Purkinje cell (primary cell): ENCODE measurements at places on chromosomes 16 and 17. TPM values are rescaled to one million over a fixed set of nuclear protein-coding genes. Genes with fewer than 3 reads are reported as not detected.

Gene KRT24
- 0.85 TPM in 1 of 2 replicates, not detected in the other for polyA plus RNA-seq

Gene TNP2
- not detected in 2 replicates for polyA plus RNA-seq

Gene CD300LG
- polyA plus RNA-seq: not detected in 2 replicates

Gene USP6
- 1.7 and 2.3 TPM in 2 replicates for polyA plus RNA-seq

Gene BCL6B
- not detected in 2 replicates for polyA plus RNA-seq

Gene KCNG4
- not detected in 2 replicates for polyA plus RNA-seq

Gene RTN4RL1
- 0.43 and 2.0 TPM in 2 replicates for polyA plus RNA-seq

Gene CCL16
- polyA plus RNA-seq: not detected in 2 replicates

Gene FBXL19
- 0.52 TPM in 1 of 2 replicates, not detected in the other for polyA plus RNA-seq

Gene LRRC37A
- 0.09 and 0.63 TPM in 2 replicates for polyA plus RNA-seq

Gene IL21R
- polyA plus RNA-seq: not detected in 2 replicates

Gene HSD17B1
- 0.32 and 0.83 TPM in 2 replicates for polyA plus RNA-seq

Gene SLC25A19
- polyA plus RNA-seq: 5.8 and 8.1 TPM in 2 replicates

Gene NXPH3
- polyA plus RNA-seq: 0.54 TPM in 1 of 2 replicates, not detected in the other

Gene TNS4
- polyA plus RNA-seq: not detected in 2 replicates

Gene CCL3
- polyA plus RNA-seq: not detected in 2 replicates

Gene JPH3
- polyA plus RNA-seq: 0.98 TPM in 1 of 2 replicates, not detected in the other

Gene GAST
- not detected in 2 replicates for polyA plus RNA-seq

Gene NGFR
- polyA plus RNA-seq: 5.3 and 8.0 TPM in 2 replicates

Gene PLA2G10
- 0.73 and 1.2 TPM in 2 replicates for polyA plus RNA-seq

Gene CTCF
- 16.6 and 19.6 TPM in 2 replicates for polyA plus RNA-seq

Gene PPP1R27
- not detected in 2 replicates for polyA plus RNA-seq

Gene FNDC8
- not detected in 2 replicates for polyA plus RNA-seq

Gene KRT16
- 0.52 and 0.63 TPM in 2 replicates for polyA plus RNA-seq

Gene GCGR
- polyA plus RNA-seq: not detected in 2 replicates

Gene UMOD
- polyA plus RNA-seq: not detected in 2 replicates

Gene CACNG4
- polyA plus RNA-seq: 0.18 and 0.27 TPM in 2 replicates

Gene KRT31
- 2.2 TPM in 1 of 2 replicates, not detected in the other for polyA plus RNA-seq

Gene C16orf89
- polyA plus RNA-seq: 3.8 and 5.6 TPM in 2 replicates

Gene WSCD1
- 2.9 and 6.3 TPM in 2 replicates for polyA plus RNA-seq

Gene CDK5R1
- polyA plus RNA-seq: 37.6 and 48.5 TPM in 2 replicates

Gene P2RX1
- not detected in 2 replicates for polyA plus RNA-seq

Gene NFAT5
- 8.4 and 11.5 TPM in 2 replicates for polyA plus RNA-seq
